HEK293T (cell line): ENCODE measurements at places on chromosomes 7 and 10.

DNA sequence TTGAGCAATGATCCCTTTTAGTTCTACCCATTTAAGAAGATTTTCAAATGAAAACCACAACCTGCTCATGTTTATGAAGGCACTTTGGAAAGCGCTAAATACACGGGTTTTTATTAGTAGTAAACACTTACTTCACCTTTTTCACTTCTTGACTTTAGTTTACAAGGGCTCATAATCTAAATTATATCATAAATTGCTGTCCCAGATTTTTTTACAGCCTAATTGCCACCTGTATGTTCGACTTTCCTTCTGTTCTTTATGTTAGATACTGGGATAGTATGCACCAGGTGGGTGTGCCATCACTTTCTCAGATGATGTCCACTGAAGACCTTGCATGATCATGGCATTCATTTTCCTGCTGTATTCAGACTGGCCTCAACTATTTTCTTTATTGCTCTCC is 22.5 kb downstream of the CFTR start:
- DNase-seq = no peak

DNA sequence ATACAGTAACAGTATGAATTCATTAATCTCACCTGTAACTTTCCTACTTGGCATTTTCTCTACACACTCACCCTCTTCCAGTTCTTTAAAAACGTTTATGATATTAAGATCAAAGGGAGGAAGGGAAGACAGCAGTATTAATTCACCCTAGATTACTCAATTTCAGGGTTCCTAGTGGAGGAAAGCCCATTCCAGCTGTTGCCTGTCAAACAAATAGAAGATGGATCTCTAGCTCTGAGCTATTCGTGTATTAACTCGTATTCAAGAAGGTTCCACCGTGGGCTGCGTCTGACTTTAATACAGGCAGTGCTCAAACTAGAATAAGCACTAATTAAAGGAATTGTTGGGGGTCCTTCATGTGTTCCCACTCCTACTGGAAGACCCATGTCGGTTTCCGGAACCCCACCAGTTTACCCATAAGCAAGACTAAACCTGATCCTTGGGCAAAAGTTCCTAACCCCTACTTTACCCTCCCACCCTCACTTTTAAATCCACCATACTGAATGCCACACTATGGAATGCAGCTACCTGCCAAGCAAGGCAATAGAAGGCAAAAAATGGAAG is 2.1 kb downstream of the NANOS1 start:
- DNase-seq = no peak

- no peak for DNase-seq
Measured at GRCh38 chr10:89047397-89047796, 56.8 kb downstream of the FAS start.

DNA sequence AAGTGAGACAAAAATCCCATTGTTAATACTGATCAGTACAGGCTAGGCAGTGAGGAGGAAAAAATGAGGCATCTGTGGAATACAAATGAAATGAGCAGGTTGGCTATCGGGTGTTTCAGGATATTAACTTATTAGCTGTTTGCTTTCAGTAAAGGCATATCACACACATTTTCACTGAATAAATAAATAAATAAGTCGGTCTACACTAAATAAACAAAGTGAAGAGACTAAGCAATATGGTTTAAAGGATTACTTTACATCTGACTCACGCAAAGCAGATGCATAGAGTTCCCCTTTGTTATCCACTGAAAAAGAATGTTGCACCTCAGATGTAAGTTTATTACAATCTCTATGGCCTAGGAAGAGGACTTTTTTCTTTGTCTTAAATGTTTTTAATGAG is 6.3 kb upstream of the SEMA3A start:
- no peak for DNase-seq

- no peak for DNase-seq
Measured at GRCh38 chr7:20825555-20825954, 38.9 kb upstream of the SP8 start.

- DNase-seq = no peak
Measured at GRCh38 chr10:102549549-102549948, 45.8 kb downstream of the SUFU start.

DNA sequence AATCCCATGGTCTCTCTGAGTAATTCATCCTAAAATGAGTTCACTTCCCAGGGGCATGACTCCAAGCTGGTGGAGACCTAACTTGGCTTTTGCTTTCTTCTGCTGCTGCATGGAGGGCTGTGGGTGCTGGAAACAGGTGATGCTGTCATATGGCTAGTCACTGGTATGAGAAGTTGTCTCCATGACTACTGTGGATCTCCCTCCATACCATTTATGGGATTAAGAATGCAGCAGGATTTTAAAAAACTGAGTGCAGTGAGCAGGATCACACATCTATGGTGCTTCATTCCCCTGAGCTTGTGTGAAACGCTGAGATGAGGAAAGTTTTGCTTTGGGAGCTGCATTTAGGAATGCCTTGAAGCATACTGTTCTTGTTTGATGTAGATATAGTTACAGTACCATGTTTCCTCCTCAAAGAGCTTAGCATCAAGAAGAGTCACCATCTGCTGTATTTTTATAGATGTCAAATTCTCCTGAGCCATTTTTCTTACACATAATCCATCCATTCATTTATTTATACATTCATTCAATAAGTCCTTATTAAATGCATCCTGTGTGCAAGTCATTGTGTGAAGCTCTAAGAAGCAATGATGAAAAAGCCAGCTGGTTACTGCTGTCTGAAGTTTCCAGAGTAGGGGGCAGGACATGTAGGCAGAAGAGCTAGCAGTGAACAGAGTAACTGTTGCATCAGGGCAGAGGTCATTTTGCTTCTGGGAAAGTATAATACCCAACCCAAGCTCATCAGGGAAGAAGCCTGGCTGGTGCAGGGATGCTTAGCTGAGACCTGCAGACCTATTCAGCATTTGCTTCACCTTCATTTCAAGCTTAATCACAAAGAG is 534.8 kb downstream of the AUTS2 start:
- no peak for DNase-seq

- DNase-seq = no peak
Measured at GRCh38 chr10:48414778-48415177, 108.3 kb downstream of the MAPK8 start.

GRCh38 chr10:105875050-105875449 is 1234.0 kb downstream of the SORCS3 start:
- no peak for DNase-seq

DNA sequence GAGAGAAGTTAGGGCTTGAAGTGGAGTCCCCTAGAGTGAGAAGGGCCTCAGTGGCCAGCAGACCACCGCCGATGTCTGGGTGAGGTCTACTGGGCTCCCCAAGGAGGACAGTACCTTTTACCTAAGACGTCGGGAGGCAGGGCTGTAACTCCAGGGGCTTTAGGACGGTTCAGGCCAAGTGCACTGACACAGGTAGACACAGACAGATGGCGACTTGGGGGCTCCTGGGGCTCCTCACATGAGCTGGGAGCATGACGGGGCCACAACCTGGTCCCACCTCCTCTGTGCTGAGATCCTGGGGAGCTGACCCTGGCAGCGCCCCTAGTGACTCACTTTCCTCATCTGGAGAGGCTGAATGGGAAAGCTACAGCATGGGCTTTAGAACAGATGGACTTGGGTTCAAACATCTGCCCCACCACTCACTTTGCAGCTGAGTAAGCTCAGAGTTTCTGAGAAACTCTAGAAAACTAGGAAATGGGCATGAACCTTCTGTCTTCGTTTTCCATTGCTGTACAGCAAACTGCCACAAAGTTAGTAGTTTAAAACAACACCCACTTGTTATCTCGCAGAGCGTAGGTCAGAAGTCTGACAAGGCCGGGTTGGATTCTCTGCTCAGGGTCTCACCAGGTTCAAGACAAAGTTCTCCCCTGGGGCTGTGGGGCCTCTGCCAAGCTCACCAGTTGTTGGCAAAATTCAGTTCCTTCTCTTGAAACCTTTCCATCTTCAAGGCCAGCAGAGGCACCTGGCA is 4.7 kb upstream of the COMTD1 start:
- no peak for DNase-seq

GRCh38 chr10:99143011-99143410 is 92.6 kb downstream of the HPSE2 start:
- no peak for DNase-seq

- no peak for DNase-seq
Measured at GRCh38 chr10:18294633-18295032, 154.4 kb downstream of the CACNB2 start.

- peak; percentile 60 for DNase-seq
Measured at GRCh38 chr10:34906067-34906965, 91.2 kb upstream of the PARD3 start.

DNA sequence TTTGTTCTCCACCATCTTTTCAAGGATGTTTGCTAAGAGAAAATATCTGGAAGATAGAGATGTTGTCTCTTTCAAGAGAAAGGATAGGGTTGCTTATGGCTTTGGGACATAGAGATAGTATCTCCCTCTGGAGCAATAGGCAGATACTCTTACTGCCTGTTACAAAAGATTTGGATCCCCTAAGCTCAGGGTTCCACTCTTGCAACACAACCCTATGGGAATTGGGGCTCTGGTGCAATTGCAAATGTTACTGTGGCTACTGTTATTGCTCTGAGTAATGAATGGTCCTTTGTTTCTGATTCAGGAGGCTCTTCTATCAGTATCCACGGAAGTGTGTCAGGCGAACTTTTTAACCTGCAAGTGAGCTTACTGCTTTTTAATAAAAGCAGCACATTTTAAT is 88.8 kb downstream of the GPR85 start:
- no peak for DNase-seq

DNA sequence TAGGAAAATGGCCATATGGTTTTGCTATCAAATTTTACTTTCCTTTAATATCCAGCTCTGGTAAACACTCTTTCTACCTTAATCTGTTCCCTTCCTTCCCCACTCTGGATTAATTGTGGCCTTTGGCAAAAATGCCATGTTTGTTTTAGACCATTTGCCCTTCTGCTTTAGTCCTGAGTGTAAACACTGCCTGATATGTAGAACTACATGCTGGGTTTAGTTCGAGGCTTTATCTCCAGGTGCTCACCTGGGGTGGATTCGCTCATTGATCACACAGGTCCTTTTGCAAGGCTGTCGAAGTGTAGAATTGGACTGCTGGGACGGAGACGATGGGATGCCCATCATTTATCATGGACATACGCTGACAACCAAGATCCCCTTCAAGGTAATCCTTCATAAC is 94.1 kb downstream of the NOC3L start:
- DNase-seq = no peak

- peak; percentile 85 for DNase-seq
Measured at GRCh38 chr7:27095897-27096767, at the start of gene HOXA1. TSS of gene HOXA1 (minus strand) at chr7:27096000. CDS start at chr7:27095912, 88 bp downstream.

GRCh38 chr10:126969310-126969709 is 64.1 kb downstream of the DOCK1 start:
- peak; percentile 23 for DNase-seq

DNA sequence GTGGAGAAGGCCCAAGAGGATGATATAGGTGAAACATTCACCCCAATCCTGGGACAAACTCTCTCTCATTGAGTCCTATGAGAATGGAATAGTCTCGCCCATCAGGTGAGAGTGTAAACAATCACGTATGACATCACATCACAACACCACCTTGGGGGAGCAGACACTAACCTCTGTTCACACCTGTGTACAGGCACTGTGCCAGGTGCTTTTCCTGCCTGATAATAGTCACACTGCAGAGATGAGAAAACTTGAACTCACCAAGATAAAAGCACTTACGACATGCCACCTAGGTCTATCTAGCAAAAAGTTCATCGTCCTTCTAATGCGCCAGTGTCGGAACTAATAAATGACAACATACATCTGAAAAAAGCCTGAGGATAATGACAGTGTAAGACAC is 187.8 kb downstream of the FAM107B start:
- DNase-seq = no peak

DNA sequence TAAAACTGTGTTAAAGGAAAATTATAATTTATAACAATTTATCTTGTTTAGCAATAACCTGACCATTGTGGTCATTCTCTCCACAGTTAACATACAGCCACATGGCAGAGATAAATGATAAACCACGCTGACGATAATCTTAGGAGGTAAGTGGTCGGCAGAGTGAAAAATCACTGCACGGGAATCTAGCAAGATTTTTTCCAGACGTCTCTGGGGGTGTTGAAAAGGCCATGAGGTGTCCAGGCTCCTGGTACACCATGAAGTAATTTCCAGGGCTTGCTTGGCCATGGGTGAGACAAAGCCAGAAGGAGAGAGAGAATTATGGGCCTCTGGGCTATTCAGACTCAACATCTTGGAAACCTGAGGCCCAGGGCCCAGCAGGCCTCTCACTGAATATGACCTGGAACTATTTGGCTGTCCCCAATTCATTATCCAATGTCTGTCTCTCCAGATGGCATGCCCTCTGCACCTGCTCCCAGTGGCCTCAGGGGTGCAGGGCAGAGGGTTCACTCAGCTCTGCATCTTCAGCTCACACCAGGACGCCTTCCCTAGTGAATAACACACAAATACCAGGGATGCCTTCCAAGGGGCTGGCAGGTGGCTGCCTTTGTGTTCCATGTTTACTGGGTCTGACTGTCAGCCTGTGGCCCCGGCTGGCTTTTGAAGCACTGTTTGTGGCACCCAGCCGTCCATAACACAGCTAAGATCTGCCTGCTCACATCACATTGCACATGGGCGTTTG is 590.4 kb upstream of the PFKP start:
- DNase-seq = no peak

DNA sequence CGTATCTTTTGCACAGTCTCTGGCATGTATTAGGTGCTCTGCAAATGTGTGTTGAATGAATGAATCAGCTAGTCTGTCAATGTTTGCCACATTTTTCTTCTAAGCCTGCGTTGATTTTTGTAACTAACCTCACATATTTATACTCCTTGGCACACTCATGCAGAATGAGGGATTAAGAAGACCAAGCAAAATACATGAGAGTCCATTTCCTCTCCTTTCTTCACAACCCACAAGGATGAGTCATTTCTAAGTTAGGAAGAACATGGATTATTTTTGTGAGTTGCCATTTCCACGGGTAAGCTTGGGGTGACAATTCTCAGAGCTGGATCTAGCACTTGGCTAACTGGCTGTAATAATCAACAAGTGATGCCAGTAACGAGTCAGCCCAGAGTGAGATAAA is 158.8 kb downstream of the TWIST1 start:
- DNase-seq = no peak

DNA sequence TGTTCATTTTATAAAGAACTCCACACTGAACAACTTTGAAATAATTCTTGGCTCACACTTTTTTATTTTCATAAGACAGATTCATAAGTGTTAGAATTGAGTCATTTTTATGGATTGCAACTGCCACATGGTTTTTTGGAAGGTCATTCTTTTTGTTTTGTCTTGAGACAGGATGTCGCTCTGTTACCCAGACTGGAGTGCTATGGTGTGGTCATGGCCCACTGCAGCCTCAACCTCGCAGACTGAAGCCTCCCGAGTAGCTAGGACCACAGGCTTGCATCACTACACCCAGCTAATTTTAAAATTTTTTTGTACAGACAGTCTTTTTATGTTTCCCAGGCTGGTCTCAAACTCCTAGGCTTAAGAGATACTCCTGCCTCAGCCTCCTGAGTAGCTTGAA is 20.3 kb downstream of the BMS1 start:
- DNase-seq = no peak
